ENCODE measurements at places on chromosomes 1 and 21.

- DNase-seq: no peak
Measured at GRCh38 chr1:65170511-65171142, 22.6 kb downstream of the AK4 start.

- no peak for DNase-seq
Measured at GRCh38 chr1:177969109-177969508, 749 bp downstream of the SEC16B start.

DNA sequence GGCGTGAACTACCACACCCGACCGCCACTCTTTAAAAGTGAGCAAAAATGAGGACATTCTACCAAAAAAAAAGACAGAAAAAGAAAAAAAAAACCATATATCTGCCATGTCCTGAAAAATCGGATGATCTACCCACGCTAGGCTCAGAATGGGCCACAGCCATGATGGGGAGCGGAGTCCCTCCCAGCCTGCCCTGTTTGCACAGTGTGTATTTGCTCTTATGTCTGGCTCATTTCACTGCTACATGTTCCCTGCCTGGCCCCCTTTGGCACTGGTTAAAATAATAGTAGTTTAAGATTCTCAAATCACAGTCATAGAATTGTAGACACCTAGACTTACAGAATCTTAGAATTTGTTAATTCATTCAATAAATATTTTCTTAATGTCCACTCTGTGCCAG lies 121.9 kb downstream of the PTPRU start:
- DNase-seq: no peak

- no peak for DNase-seq
Measured at GRCh38 chr1:155219592-155220031, 11.1 kb downstream of the MTX1 start.

DNA sequence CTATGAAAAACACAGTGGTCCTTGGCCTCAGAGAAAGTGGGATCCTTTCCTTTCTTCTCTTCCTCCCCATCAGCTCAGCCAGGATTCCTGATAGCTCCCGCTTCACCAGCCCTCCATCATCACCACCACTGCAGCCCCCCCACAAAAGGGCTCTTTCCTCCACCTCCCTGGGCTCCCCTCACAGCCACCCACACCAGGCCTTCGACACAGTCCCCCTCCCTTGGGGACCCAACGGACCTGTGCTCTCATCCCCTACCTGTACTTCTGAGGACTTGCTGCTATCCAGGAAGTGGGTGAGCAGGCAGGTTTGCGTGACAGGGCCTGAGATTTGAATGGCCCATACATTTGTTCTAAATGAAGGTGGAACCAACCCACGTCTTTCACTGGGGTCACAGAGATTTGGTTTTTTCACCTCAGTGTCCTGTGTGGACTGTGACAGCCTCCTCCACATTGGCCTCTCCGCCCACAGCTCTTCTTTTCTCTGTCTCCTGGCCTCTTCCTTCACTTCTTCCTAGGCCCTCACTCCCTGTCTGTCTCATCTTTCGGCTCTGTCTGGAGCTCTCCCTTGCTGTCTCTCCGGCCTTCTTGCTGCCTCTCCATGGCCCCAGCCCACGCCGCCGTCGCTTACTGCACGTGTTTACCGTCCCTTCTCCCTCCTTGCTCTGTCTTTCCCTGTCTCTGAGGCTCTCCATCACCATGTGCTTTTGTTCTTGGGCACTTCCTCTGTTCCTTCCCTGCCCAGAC lies 238.6 kb downstream of the FOXD2 start:
- no peak for DNase-seq

DNA sequence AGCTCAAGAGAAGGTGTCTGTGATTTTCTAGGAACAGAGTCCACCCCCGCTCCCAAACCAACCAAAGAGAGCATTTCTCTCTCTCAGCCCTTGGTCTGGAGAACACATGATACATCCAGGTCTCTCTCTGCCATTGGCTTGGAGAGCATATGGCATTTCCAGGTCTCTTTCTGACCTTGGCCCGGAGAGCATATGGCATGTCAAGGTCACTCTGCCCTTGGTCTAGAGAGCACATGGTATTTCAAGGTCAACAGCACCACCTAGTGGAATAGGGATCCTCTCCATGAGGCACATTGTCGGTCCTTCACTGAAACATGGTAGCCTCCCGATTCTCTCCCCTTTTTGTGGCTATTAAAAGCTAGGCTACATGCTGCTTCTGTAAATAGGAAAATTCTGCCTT lies 437.7 kb upstream of the OLFM3 start:
- no peak for DNase-seq

DNA sequence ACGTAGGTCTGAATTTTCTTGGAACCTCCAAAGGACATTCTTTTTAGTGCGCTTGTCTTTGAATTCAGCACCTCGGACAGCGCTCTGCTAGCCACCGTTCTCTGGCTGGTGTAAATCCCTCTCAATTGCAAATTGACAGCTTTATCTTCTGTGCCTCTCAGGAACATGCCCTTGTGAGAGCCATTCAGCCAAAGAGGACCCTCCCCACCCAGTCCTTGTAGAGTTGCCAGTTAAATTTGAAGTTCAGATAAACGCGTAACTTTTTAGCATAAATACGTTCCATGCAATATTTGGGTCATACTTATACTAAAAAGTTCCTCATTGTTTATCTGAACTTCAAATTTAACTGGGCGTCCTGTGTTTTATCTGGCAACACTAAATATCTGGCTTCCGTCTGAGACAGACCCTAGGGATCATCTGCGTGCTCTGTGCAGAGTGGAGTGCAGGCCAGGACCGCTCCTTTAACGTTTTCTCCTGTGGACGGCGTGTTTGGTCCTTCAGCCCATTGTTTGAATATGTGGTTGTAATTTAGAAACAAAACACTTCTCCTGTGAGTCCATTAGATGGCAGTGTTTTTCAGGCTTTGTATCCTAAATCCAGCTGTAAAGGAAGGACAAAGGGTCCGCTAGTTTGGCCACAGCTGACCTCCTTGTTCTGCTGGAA lies 7.0 kb downstream of the KCNAB2 start:
- DNase-seq: peak; percentile 48

DNA sequence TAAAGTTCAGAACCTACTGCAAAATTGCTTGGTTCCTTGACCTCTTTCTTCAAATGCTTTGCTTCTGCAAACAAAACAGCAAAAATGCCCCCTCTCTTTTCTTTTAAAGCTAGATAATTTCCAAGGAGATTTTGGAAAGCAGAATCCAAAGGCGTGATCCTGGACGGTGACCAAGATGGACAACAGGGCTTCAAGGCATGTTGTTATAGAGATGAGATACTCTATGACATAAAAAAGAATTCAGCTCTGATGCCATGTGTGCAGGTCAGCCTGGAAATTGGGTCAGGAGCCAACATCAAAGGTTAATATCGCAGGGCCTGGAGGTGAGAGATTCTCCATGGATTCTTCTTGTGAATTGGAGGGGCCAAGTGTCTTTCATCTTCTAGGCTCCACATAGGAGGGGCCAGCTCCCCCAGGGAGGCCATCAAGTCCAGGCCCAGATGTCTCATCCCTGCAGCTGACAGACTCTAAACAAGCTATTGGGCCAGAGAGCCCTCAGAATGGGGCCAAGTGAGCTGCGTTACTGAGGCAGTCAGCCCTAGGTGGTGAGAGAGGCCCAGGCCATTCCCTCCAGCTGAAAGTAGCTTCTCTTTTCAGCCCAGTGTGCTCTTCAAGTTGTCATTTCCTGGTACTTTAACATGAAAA lies 45.5 kb downstream of the NMNAT2 start:
- DNase-seq: no peak

DNA sequence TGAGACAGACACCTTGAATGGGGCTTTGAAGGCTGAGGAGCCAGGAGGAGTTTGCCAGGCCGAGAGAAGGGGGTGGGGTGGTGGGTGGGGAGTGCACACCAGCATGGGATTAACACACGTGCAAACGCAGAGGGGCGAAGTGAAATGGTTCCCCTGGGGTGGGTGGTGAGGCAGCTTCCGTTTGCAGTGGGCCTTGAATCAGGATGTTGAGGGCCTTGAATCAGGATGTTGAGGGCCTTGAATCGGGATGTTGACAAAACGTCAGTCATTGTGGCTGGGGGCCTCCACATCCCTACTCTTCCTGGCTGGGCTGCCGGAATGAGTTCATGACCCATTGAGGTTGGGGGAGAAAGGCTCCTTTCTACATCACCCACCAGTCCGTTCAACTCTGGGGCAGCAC lies 16.6 kb downstream of the LDLRAP1 start:
- no peak for DNase-seq

- no peak for DNase-seq
Measured at GRCh38 chr21:46399129-46399528, 59.6 kb upstream of the DIP2A start.
